ENCODE measurements at places on chromosomes 1 and 21.

GRCh38 chr1:245671349-245671748 is 516.6 kb downstream of the KIF26B start:
- DNase-seq: no peak

GRCh38 chr1:33152685-33153432 is 29.0 kb downstream of the TRIM62 start:
- no peak for DNase-seq

GRCh38 chr1:241485554-241485992 is 34.0 kb downstream of the FH start:
- no peak for DNase-seq

DNA sequence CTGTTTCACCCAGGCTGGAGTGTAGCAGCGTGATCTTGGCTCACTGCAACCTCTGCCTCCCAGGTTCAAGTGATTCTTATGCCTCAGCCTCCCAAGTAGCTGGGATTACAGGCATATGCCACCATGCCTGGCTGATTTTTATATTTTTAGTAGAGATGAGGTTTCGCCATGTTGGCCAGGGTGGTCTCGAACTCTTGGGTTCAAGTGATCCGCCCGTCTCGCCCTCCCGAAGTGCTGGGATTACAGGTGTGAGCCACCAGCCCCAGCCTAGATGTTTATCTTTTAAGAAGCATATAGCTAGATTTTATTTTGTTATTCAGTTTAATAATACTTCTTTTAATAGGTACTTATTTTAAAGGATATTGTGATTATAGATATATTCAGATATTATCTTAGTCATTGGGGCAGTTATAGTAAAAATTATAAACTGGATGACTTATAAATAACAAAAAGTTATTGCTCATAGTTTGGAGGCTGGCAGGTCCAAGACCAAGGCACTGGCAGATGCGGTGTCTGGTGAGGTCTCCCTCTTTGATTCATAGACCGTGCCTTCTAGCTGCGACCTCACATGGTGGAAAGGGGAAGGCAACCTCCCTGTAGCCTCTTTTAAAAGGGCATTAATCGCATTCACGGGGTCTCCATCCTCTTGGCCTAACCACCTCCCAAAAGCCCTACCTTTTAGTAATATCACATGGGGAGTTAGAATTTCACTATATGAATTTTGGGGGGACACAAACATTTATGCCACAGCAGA is 3.1 kb upstream of the KCNE2 start:
- no peak for DNase-seq

DNA sequence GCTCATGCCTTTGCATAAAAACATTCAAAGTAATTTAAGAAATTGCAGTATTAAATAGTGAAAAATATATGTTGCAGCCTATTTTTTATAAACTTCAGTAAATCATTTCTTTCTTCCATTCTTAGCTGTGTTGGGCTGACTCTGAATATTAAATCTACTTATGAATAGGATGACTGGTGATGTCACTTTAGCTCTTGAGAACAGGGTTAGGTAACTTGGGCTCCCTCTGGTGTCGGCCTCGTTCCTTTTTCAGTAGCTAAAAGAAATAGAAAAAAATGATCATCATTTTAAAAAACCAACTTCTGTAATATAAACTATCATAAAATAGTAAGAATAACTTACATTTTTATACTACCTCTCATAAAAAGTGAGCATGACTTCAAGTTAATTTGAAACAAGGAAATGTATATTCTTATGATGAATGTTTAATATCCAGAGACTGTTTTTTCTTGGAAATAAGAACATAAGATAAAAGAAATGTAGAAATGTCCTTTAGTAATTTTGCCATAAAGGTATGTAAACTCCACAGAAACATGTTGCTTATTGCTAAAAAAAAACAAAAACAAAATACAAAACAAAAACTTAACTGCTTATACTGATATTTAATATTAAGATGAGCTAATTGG is 26.8 kb upstream of the NCAM2 start:
- DNase-seq: peak; percentile 41

- DNase-seq: no peak
Measured at GRCh38 chr1:225888898-225889601, at the start of gene LEFTY1. TSS of gene LEFTY1 (minus strand) at chr1:225889146. CDS start at chr1:225889066, 80 bp downstream.

DNA sequence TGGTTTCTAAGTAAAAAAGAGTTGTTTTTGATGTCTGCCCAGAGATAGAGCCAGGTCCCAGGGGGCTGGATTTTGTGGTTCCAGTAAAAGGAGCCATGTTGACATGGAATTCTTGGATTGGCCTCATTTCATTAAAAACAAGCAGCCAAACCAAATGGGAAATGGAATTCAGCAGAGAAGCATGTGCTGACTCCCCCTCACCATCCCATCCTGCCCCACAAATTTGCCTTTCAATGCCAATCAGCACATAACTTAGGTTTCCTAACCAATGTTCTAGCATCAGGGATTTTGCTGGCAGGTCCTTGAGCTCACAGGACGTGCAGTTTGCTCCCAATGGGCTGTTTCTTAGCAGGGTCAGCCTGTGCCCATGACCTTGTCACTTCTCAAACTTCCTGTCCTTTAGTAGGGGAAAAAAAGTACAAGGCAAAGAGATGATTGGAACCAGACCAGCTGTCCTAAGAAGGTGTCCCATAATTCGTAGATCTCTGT is 101.5 kb upstream of the GADD45A start:
- no peak for DNase-seq

- peak; percentile 59 for DNase-seq
Measured at GRCh38 chr1:9561429-9561828, 22.2 kb downstream of the SLC25A33 start.
